ENCODE measurements at places on chromosomes 4 and X. TPM values are rescaled to one million over a fixed set of nuclear protein-coding genes. Genes with fewer than 3 reads are reported as not detected.
A peak's percentile ranks its signal among the peaks of the same experiment; 100 is the strongest.

GRCh38 chrX:152637649-152638442 is at the start of gene GABRQ:
GABRQ (plus strand) TSS chrX:152637895; CDS start chrX:152638203, 308 bp downstream.
- DNase-seq: peak; percentile 65

DNA sequence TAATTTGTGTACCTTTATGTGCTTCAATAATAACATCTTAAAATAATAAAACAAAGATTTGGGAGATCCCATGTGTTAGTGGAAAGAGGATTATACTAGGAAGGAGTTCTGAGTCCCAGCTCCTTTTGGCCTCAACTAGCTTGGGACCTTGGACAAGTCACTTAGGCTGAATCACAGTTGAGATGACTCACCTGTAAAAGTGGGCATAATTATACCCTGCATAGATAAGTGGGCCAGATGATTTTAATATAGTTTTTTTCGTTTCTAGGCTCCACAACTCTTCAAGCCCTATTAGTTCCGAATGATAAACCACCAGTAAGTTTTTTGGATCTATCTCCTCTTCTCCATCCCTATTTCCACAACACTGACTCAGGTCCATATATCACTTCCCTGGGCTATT is 131.8 kb downstream of the ENOX2 start:
- DNase-seq: no peak

- no peak for DNase-seq
Observed at GRCh38 chrX:129679901-129680300, 25.1 kb upstream of the APLN start.

- DNase-seq: no peak
Observed at GRCh38 chrX:100477467-100477866, 67.4 kb upstream of the PCDH19 start.

GRCh38 chr4:151940291-151940690 is 179.5 kb upstream of the GATB start:
- no peak for DNase-seq

The WDR44 gene
- 15.0 TPM for total RNA-seq
